ENCODE measurements at places on chromosomes 16 and 17.

- no peak for DNase-seq
Observed at GRCh38 chr17:58054641-58055040, 28.6 kb upstream of the DYNLL2 start.

DNA sequence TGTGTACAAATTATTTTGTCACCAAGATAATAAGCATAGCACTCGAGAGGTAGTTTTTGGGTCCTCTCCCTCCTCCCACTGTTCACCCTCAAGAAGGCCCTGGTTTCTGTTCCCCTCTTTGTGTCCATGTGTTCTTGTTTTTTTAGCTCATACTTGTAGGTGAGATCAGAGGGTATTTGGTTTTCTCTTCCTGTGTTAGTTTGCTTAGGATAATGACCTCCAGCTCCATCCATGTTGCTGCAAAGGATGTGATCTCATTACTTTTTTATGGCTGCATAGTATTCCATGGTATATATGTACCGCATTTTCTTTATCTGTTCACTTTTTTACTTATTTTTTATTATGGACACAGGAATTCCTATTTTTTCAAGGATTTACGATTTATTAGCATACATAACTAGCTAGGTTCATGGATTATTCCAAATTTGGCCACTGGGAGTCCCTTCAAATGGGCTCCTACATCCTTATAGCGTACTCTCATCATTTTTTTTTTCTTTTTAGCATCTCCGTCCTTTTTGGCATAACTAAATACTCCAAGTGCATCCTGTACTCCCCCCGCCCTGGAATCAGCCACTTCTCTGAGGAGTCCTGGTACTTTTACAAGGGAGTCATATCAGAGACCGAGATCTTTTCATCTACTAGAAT, 7.3 kb downstream of the TADA2A start:
- no peak for DNase-seq

GRCh38 chr16:59148769-59149155, 414.6 kb upstream of the GOT2 start:
- DNase-seq = no peak

GRCh38 chr17:48262982-48263730, 155.6 kb downstream of the SNX11 start:
- DNase-seq = no peak

DNA sequence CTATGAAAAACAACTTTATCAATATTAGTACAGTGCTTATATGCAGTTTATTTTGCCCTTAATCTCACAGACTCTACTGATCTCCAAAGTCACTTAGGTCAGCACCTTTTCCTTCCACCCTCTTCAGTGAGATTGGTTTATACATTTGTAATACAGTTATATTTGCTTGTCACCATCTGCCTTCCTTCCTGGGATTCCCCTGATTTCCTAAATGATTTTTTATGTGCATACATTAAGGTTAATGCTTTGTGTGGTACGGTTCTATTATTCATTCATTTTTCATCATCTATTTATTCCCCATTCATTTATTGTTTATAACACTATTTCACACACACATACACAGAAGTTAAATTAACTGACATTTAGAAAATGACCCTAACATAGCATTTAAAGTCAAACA, 419.8 kb upstream of the CDH11 start:
- no peak for DNase-seq

GRCh38 chr17:7878234-7878633, 10.4 kb upstream of the CHD3 start:
- no peak for DNase-seq

DNA sequence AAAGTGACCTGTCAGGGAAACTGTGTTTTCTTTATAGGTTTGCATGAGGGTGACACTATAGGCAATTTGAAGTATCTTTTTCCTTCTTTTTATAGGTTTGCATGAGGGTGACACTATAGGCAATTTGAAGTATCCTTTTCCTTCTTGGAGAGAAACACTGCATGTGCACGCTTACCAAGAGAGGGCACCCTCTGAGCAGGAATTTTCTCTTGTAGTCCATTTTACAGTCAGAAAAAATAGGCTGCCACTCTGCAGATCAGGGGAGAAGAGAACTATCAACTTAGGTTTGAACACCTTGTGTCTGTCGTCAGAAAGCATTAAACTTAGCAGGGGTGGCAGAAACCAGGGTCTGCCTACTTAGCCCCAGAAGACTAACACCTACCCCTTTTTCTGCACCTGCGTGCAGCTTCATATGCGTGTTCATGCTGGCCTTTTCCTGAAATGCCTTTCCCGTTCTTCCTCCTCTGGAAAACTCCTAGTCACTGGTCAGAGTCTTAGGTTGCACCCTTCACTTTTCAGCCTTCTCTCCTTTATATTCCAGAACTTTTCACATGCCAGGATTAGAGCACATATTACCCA, 16.4 kb upstream of the SMIM36 start:
- DNase-seq = no peak

- DNase-seq = no peak
Observed at GRCh38 chr17:49967621-49968404, 1.2 kb upstream of the DLX4 start.

GRCh38 chr16:1326946-1327618, 6.4 kb upstream of the BAIAP3 start:
- no peak for DNase-seq

- DNase-seq = no peak
Observed at GRCh38 chr17:41682631-41683030, 6.1 kb upstream of the EIF1 start.

DNA sequence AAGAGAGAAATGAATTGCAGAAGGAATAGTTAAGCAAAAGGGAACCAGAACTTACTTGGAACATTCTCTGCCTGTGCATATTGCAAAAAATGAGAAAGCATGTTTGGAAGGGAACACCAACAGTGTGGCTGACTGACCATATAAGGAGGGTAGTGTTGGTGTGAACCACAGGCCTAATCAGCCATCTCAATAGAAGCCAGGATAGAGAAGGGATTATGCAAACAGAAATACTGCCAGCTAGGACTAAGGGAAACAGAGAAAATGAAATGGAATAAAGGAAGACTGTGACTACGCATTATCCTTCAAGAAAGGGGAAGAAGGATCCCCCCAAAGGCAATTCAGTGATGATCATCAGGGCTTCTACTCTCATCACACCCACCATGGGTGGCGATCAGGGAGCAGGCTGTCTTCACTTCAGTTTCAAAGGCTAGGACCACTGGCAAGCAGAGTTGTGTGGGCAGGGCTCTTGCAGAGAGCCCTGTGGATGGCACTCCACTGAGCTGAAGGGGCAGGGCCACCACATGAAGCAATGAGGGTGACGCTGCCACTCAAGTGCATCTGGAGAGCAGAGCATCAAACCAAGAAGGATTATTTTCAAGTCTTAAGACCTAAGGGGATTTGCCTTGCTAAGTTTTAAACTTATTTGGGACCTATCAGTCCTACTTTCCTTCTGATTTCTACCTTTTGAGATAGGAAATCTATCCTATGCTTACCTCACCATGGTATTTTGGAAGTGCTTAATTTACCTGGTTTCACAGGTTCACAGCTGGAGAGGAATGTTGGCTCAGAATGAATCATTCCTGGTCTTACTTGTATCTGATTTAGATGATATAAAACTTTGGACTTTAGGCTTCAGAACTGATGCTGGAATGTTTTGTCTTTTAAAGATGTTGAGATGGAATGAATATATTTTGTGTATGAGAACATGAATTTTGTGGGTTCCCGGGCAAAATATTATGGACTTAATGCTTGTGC, 140.5 kb downstream of the SSH2 start:
- DNase-seq = no peak

DNA sequence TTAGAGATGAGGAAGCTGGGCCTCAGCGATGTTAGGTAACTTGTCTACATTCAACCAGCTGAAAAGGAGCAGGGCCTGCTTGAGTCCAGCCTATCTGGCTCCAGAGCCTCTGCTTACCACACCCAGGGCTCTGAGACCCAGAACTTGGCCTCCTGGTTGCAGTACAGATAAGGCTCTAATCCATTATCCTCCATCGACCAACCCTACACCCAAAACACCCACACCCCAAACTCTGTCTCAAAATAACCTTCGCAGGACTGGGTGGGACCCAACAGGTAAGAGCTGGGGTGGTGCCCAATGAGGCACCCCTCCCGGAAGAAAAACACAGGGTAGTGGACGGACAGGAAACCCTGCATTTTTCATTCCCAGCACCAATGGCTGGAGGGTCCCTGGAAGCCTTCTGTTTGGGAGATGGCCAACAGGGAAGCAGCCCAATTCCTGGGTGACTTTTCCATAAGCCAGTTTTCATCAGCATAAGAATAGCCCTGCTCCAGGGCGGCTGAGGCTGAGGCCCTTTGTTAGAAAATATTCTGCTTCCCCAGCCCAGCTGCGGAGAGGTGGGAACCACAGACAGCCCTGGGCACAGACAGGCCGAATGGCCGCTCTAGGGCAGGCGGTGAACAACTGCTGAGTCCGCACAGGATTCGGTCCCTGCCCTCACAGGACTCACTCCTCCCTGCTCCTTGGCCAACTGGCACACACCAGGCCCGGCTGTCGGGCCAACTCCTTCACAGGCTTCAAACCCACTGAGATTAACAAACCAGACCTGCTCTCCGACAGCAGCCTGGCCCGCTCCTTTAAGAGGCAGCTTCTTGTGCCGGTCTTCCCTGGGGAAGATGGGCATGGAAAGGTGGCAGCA, 9.8 kb downstream of the SMIM5 start:
- no peak for DNase-seq

- DNase-seq = no peak
Observed at GRCh38 chr16:49644145-49644463, 211.8 kb downstream of the ZNF423 start.

GRCh38 chr17:56640116-56640515, 46.6 kb downstream of the NOG start:
- no peak for DNase-seq

Measured in NCI-H187 treated with DMSO at 0.1 percent for 48 hours (cell line).